ENCODE measurements at places on chromosomes 6 and 20.

DNA sequence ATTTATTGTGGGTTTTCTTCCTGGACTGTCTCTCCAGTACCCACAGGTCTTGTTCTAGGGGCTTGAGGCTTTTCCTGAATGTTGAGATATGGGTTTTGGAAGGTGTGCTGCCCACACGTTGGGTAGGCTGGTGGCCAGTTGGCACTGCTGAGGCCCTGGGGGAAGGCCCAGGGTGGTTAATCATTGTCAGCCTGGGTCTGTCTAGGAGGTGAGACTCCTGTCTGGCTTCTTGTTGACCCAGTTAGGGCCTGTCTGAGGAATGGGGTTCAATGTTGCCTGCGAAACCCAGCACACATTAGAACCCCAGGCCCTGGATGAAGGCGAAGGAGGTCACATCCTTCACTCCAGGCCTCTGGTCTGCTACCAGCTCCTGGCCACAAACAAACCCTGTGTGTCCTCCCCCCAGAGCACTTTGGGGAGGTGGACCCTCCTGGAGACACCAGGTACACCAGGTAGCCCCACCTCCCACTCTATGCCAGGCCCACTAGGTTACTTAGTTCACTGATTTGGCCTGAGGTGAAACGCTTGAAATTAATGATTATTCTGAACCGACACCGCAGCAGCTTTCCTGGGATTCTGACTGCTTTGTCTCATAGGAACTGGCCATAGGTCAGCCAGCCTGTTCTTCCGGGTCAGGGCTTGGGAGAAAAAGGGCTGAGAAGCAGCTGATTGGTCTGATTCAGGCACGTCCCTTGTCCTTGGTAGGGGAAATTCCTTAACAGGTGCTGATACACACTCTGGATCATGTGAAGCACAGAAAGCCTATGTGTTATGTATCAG lies 15.2 kb downstream of the DNMT3B start:
- DNase-seq: no peak

- no peak for DNase-seq
Observed at GRCh38 chr6:119036081-119036480, 42.4 kb downstream of the FAM184A start.

GRCh38 chr6:13513626-13514502 lies 26.5 kb upstream of the GFOD1 start:
- no peak for DNase-seq

- DNase-seq: no peak
Observed at GRCh38 chr6:116500969-116501433, 10.4 kb upstream of the CALHM5 start.

DNA sequence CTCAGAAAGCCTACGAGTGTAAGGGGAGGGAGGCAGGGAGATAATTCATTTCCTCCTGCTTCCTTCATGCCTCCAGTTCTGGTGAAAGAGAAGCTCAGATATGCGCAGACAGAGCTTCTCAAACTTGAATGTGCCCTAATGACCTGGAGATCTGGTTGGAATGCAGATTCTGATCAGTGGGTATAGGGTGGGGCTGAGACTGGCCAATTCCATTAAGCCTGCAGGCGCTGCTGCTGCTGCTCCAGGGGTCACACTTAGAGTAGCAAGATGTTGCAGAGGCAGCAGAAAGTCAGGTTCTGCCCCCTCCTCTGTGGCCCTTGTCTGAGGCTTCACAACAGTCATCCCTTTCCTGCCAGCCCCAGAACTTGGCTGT lies 161.0 kb downstream of the DHX35 start:
- no peak for DNase-seq

DNA sequence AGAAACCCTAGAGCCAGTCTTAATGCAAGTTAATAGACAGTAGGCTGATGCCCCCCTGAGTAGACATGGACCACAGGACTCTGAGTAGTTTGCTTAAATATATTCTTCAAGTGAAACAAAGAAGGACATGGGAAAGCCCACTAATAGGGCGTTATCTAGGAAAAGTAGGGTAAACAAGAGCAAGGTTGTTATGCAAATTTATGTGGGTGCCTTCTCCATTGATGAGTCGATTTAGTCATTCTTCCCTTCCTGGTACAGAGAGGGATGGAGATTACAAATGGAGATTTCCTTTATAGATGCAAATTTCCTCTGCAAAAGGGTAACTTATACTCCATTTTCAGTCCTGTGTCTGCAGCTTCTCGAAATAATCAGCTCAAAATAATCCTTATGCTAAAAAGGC lies 262.0 kb downstream of the CD83 start:
- no peak for DNase-seq

- no peak for DNase-seq
Observed at GRCh38 chr6:87919001-87919400, 128.6 kb upstream of the SPACA1 start.

DNA sequence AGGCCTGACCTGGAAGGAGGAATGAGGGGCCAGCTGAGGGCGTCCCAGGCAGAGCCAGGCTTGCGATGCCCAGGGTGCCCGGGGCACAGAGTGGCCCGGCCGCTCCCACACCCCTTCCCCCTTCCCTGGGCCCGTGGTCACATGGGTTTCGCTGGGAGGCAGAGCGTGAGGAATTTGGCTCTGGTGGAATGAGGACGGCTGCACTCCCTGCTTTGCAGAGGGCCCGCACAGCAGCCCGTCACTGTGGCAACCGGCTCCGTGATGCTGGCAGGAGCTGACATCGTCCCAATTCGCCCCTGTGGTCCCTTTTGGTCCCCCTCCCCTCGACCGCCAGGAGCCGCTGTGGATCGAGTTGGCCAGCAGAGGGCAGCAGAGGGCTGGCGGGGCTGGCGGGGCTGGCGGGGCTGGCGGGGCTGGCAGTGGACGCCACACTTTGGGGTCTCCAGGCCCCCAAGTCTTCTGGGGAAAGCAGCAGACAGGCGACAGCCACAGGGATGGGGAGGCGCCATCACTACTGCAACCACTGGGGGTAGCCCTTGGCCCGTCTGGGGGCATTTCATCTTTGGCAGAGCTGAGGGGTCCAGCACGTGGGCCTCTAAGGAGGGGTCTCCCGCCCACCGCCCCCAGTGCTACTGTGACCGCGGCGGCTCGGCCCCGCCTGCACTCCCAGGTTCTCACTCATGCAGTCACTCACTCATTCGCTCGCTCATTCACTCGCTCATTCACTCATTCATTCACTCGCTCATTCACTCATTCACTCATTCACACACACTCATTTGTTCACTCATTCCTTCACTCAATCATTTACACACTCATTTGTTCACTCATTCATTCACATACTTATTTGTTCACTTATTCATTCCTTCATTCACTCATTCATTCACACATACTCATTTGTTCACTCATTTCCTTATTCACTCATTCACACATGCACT lies 49.7 kb upstream of the BHLHE23 start:
- DNase-seq: peak; percentile 77

GRCh38 chr20:4050203-4050980 lies 35.0 kb upstream of the RNF24 start:
- DNase-seq: no peak

DNA sequence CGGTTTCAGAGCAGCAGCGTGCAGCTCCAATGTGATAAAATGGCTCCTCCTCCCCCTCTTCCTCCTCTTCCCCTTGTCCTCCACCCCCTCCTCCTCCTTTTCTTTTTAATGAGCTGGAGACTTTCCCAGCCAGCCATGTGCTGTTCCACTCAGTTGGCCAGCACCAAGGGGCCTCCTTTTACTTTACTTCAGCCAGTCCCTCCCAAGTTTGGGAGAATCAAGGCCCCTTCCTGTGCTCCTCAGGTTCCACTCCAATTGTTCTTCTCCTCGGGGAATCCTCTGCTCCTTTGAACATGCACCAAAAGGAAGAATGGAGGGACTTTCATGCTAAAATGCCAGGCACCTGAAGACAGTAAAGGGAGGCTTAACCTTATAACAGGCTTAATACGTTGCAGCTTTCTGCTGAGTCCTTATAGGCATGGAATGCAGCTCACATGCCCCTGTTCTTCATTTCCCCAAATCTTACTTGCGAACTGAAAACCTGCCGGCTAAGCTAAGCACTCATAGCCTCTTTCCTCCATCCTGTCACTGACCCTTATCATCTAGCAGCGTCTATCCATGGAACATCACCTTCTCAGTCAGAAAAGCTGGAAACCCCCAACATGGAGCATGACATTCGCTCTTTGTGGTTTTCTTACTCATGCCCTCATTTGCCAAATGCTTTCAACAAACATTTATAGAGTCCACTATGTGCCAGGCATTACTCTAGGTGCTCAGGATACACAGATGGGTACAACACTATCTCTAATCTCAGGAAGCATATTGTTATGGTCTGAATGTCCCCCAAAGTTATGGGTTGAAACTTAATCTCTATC lies 170.6 kb downstream of the PHACTR1 start:
- peak; percentile 14 for DNase-seq

- no peak for DNase-seq
Observed at GRCh38 chr6:135379647-135380046, 117.9 kb downstream of the AHI1 start.

GRCh38 chr6:72977114-72977513 lies 248.2 kb downstream of the KHDC1L start:
- DNase-seq: no peak

DNA sequence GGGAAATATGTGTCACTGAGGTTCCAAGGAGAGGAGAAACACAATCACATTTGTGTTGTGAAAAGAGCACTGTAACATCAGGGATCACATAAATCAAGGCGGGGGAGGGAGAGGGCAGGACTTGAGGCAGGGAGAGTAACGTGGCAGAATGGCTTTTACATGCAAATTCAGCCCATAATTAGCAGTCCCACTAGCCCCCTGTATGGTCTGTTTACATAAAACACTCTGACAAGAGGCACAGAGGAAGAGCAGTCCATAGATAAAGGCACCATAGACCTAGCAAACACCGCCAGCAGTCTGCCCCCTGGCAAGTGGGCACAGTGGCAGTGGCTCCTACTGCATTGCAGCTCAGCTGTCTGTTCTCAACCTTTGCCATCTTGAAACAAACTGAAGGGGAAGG lies 82.7 kb downstream of the LYRM2 start:
- DNase-seq: no peak

DNA sequence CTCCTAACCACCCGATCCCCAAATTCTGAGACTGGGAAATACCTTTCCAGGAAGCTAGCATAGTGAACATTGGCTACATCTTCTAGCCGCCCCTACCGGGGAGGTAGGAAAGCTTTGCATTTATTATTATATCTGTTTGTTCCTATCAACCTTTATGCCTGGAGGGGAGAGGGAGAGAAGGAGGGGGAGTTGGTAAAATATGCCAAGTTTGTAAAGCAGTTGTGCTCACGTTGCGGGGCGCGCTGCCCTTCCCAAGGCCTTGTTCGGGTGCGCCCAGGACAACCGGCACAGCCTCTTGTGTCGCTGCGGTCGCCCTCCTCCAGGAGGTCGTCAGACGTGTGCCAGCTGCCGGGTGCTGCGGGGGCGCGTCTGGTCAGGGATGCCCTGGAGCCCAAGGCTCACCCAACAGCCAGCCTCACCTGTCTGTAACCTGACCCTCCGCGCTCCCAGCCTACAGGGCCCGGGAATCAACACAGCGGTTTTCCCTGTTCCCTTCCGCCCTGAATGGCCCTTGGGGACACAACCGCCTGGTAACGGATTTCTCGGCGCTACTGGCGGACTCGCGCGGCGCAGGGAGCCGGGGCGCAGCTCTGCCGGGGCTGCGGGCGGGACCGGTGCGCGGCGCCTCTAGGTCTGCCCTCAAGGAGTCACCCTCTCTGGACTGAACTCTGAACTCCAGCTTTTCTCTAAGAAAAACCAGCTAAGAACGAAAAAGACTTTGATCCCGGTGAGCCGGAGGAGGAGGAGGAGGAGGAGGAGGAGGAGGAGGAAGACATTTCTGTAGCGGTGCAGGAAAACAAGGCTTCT lies 1.1 kb upstream of the OVOL2 start:
- DNase-seq: no peak

- no peak for DNase-seq
Observed at GRCh38 chr6:75147512-75147911, 58.3 kb downstream of the COL12A1 start.

DNA sequence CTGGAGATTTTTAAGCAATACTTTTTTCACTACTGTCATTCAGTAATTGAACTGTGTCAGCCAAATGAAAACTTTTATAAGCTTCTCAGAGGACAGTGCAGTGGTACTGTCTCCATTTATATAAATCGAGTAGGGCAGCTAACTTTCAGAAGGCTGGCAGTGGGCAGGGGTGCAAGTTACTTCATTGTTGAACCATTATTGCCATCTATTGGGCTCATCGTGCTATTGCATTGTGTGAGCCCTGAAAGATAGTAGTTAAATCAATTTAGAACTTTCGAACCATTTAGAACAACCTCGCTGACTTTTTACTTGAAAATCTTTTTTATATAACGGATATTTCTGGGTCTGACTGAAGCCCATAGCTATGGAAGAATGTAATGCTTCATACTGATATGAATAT lies 347.8 kb upstream of the PLCB4 start:
- peak; percentile 41 for DNase-seq

- no peak for DNase-seq
Observed at GRCh38 chr20:44969300-44969894, 3.1 kb downstream of the STK4 start.

DNA sequence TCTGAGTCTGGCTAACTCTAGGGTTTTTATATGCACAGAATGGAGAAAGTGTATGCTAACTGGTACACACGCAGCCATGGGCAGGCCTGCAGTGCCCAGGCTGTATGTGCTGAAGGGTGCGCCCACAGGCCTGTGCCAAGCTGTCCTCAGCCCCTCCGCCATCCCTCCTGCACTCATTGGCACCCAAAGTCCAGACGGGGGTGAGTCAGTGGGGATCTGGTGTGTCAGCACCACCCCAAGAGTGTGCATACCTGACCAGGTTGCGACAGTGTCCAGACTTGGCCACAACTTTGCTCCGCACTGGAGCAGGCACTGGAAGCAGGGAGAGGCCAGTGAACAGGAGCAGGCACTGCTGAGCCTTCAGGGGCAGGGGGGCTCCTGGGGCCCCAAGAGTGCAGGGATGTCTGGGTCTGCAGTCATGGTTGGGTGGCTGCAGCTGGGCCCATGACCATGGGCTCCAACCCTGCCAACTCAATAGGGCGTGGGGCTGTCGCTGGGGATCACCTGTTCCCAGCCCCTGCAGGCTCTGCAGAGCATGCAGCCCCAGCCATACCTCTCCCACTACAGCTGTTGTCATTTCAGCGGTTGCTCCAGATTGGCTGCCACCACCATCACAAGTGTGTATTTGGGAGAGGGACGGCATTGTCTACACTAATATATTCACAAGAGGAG lies 717.8 kb downstream of the EPHA7 start:
- DNase-seq: no peak

GRCh38 chr20:47574616-47575364 lies 73.1 kb downstream of the NCOA3 start:
- DNase-seq: no peak

DNA sequence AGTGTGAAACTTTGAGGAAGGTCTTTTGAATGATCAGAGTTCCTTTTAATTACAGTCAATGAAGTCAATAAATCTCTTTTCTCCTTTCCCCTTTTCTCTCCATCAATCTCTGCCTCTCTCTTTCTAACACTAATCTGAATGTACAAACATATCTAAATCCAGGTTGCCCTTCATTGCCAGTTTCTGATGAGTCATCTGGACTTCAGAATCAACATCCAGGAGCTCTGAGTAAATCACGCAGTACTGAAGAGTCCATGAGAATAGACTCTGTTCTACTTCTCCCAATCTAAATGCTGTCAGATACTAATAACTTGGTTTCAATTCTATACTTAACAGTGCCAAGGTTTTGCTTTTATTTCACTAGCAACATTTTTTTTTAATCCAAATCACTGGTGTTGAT lies 238.7 kb upstream of the THEMIS start:
- peak; percentile 6 for DNase-seq

- DNase-seq: no peak
Observed at GRCh38 chr6:17593246-17593645, 6.9 kb upstream of the FAM8A1 start.

- no peak for DNase-seq
Observed at GRCh38 chr6:150883521-150883920, 18.0 kb downstream of the MTHFD1L start.

Data from GM03348 (cell line).